AG09309 (cell line): ENCODE measurements at places on chromosomes 11 and 22.

DNA sequence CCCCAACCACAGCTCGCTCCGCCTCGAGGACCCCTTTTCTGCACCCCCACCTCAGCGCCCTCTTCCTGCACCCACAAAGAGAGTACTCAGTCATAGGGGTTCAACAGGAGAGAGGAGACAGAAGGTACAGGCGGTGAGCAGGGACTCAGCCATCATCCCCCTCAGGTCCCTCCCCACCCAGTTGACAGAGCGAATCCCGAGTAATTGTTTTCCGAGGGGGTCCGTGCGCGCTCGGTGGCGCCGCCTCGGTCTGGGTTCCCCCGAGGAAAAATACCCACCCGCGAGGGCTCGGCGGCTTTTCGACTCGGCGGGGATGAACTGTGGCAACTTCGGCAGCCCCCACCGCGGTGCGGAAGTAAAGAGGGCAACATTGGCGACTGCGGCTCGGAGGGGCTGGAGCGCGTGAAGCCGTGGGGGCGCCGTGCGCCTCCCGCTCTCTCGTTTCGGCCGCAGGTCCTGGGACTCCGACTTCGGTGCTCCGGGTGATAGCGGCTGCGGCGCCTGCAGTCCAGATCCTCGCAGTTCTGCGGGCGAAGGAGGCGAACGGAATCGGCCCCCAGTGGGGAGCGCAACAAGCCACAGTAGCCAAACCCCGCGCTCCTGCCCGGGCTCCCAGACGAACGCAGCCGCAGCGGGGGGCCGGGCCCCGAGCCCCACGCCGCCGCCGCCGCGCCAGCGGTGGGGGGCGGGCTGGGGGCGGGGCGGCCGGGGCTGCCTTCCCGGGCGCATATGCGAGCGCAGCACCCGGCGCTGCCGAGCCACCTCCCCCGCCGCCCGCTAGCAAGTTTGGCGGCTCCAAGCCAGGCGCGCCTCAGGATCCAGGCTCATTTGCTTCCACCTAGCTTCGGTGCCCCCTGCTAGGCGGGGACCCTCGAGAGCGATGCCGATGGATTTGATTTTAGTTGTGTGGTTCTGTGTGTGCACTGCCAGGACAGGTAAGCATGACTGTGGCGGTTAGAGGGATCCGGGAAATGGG, at the start of gene NELL1:
Gene NELL1, plus strand, starts transcription at position 743 of the 976 bp plus-strand sequence.
- no peak for DNase-seq

GRCh38 chr11:30333405-30333804, 10.5 kb downstream of the ARL14EP start:
- no peak for DNase-seq

GRCh38 chr11:76086743-76087635, 119.3 kb downstream of the WNT11 start:
- peak; percentile 31 for DNase-seq

GRCh38 chr22:26225207-26225606, 55.9 kb downstream of the SEZ6L start:
- no peak for DNase-seq
